Neural progenitor cell (in vitro differentiated cells): ENCODE measurements at places on chromosomes 16 and 17. TPM values are rescaled to one million over a fixed set of nuclear protein-coding genes. Genes with fewer than 3 reads are reported as not detected.

Gene RGS11
- 0.52 and 0.96 TPM in 2 replicates for total RNA-seq

Gene IRF8
- 1.2 and 2.0 TPM in 2 replicates for total RNA-seq

Gene PIRT
- total RNA-seq, result not detected in 2 replicates

Gene TP53TG3C
- total RNA-seq, result not detected in 2 replicates

Gene ARL5C
- not detected in 2 replicates for total RNA-seq

Gene AGRP
- total RNA-seq, result not detected in 2 replicates

Gene CCL5
- not detected in 2 replicates for total RNA-seq

Gene EXOC3L1
- not detected in 2 replicates for total RNA-seq

Gene CTCF
- total RNA-seq, result 75.7 and 76.3 TPM in 2 replicates

Gene SLC16A11
- total RNA-seq, result not detected in 2 replicates
